ENCODE measurements at places on chromosomes 7 and 10. TPM values are rescaled to one million over a fixed set of nuclear protein-coding genes. Genes with fewer than 3 reads are reported as not detected.

CDH23 gene
- 19.0 TPM for total RNA-seq

DNA sequence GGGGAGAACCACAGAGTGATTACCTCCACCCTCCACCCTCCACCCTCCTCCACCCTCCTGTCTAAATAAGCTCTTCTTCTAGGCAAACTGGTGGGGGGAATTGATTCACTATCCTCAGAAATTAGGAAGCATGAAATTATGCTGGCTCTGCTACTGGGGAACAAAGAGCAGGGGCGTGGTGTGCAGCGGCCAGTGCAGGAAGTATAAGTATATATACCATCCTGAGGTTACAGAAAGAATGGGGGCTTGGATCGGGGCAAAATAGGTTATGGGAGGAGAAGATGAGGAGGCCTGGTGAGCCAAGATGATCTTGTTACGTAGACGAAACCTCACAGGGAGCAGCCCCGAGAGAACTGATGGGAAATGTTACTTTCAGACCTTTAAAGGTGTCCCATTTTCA is 49.1 kb downstream of the SYPL1 start:
- DNase-seq = no peak

TCF7L2 gene
- 38.9 TPM for total RNA-seq

AGBL3 gene
- 1.3 TPM for total RNA-seq

GRCh38 chr10:76068856-76069255 is 637.4 kb downstream of the LRMDA start:
- no peak for DNase-seq

NEBL gene
- 60.2 TPM for total RNA-seq

IFIT1B gene
- not detected for total RNA-seq

DNA sequence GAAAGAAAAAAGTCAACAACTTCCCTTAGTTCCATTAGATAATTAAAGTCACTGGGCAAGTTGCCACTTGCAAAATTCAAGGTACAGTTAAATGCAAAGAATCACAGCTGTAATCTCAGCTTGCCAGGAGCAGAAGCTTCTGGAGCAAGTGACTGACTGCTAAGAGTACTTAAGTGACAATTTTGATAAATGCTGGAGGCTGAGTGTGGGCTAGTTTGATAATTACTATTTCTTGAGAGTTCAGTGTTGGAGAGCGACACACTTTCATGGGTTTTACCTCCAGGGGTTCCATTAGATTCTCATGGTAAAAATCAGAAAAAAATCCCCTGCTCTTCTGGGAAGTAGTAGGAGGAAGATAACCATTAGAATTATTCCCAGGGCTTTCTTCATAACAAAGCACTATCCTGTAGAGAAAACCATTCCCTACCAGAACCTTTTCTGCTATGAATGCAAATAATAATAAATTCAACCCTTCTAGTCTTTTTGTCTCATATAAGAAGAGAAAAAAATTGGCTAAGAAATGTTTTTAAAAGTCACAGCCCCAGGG is 486.3 kb downstream of the POM121L12 start:
- no peak for DNase-seq

GRCh38 chr10:67262675-67263074 is 336.8 kb downstream of the LRRTM3 start:
- DNase-seq = no peak

DNA sequence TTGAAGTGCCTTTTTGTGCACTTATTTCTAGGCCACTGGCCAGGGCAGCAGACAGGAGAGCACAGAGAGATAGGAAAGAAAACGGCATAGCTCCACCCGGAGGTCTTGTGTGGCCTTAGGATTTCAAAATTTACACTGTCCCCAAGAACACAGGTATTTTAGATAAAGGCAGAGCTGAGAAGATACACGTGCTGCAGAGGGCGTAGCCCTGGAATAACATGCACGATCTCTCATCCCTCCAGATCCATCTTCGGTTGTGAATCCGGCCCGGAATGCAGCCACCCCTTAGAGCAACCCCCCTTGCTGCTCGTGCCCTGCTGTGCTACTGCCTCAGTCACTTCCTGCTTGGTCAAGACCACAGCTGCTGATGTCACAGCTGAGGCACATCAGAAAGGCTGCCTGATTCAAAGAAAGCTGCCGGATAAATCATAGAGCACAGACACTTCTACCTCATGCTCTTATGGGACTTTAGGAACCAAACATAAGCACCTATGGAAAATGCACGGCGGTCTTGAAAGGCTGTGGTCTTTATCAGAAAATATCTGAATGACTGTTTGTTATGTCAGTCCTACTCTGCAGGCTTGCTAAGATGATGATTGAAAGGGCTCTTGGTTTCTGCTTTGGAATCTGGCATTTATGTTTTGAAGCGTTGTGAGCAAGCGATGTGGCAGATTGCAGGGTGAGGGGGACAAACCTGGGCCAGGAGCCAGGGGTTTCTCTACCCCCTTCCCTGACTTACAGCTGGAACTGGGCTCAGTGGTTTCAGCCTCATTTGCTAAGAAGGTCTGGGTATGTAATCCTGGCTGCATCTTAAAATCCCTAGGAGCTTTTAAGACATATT is 152.0 kb downstream of the SVIL start:
- no peak for DNase-seq

GRCh38 chr7:151674161-151674920 is 154.6 kb upstream of the RHEB start:
- DNase-seq = no peak

URGCP gene
- 29.7 TPM for total RNA-seq

DNA sequence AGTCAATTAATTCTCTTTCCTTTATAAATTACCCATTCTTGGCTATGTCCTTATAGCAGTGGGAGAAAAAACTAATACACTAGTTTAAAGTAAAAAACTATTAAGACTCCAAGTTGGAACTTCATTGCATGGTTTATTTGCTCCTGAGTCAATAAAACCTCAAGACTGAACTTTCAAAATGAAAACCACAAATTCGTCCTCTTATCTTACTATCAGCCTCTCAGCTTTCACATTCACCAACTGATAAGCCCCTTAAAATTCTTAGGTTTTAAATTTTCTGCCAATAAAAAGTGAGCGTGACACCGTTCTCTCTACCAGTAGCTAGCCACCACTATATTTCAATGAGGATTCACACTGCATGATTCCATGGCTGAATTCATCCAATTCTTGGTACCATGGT is 346.4 kb upstream of the NPSR1 start:
- DNase-seq = no peak

DNA sequence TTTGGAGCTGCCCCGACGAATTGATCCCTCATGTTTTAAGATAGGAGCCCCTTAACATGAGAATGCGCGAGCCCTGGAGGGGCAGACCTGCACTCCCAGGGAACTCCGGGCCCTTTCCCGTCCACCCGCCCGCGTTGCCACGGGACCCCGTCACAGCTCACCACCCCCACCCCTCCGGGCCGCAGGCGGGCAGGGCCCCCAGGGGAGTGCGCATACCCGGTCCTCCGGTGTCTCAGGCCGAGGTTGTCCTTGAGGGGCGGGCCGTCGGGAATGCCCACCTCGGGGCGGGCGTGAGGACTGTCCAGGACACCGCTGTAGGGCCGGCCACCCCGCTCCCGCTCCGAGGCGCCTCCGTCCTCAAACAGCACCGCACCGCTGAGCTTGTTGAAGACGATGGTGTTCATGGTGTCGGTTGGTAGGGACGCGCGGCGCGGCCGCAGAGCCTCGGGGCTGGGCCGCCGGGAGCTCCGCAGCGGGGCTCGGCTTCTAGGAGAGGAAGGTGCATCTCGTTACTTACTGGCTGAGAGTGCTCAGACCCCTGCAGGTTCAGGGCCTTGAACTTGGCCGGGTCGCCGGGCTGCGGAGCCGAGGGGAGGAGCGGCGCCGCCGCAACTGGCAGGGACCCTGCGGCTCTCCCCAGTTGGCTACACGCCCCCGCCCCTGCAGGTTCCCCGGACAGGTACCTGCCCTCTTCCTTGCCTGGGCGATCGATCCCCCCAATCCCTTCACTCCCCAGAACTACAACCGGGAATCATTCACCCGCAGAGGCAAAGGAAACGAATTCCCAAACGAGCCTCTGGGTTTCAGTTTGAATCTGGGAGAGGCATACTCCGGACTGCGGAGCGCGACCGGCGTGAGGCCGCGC is 2.4 kb downstream of the MKX start:
- no peak for DNase-seq

DNA sequence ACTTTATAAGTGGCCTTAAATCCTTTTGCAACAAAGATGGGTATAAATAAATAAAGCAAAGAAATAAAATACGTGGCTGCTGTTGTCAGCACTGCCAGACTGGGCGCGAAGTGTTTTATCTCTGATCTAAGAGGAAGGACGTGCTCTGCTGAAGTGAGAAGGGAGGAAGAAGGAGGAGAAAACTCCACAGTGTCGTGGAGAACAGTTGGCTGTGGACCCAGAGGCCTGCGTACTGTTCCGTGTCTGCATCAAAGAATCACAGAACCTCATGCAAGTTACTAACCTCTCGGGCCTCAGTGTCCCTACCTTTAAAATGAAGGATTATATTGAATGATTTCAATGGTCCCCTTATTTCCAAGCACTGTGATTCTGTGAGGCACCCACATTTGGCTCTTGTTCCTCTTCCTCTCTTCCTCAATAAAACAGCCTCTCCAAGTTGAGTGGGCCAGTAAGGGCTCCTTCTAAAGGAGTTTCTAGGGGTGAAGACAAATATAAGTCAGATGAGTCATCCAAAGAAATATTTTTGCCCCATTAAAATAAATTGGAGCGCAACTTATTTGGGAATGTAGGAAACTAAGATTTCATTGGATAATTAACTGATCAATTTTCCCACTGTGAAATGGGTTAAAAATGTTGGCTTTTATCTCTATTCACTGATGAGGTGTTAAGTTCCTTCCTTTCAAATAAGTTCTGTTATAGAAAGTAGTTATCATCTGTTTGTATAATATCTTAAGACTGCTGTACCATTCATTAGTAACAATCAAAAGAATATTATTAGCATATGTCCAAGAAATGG is 126.9 kb upstream of the EFCAB10 start:
- DNase-seq = no peak

DNA sequence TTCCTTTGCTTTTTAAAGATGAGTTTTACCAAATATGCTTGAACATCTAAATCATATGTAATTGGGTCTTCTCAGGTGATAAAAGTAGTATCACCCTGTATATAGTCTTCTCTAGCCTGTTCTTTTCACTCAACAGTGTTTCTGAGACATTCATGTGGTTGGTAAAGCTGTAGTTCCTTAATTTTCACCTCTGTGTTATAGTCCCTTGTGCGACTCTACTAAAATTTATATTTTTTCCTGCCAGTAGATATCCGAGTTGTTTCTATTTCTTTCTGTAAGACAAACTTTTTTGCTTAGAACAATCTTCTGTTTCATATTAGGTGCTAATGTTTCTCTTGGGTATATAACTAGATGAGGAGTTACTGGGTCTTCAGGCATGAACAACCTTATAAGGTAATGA is 35.6 kb downstream of the SYPL1 start:
- DNase-seq = no peak

GRCh38 chr7:5448378-5449037 is 24.9 kb upstream of the TNRC18 start:
- no peak for DNase-seq

- DNase-seq = no peak
These were observed 2.6 kb upstream of the VIPR2 start for GRCh38 chr7:159147246-159147645.

- DNase-seq = no peak
These were observed 23.2 kb downstream of the CFAP58 start for GRCh38 chr10:104376784-104377300.

DNA sequence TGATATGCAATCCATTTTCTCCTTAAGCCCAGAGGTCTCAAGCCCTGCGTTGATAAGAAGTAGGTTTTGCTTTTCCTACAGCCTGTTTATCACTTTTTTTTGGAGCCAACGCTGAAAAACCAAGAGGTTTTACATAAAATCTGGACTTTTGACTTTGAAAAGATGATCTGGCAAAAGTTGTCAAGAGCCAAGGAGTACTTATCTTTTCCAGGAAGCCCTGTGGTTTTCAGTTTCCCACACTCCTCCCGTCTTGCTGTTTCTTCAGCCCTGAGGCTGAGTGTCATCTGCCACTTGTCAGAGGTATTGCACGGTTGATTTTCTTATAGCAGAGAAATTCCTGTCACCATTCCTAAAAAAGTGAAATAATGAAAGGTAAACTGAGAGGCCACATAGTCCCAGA is 108.7 kb downstream of the TYW1 start:
- no peak for DNase-seq

- no peak for DNase-seq
These were observed 77.0 kb upstream of the GSDME start for GRCh38 chr7:24834128-24834798.

ATOH7 gene
- total RNA-seq = not detected

DNA sequence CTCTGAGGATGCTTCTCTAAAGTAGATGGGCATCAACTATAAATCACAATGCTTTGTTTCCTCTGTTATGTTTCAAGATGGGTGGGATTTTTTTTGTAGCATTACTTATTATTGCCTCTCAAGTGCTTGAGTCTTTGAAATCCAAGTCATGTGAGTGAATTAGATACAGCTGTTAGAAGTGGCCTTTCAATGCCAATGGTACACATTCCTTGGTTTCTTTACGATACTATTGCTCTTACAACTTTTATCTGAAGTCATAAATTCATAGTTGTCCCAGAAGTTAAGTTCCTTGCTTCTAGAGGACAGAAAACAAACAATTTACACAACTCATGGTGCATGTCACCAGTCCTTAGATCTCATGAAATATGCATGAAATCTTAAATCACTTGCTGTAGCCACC is 15.5 kb downstream of the CFTR start:
- DNase-seq = no peak

DNA sequence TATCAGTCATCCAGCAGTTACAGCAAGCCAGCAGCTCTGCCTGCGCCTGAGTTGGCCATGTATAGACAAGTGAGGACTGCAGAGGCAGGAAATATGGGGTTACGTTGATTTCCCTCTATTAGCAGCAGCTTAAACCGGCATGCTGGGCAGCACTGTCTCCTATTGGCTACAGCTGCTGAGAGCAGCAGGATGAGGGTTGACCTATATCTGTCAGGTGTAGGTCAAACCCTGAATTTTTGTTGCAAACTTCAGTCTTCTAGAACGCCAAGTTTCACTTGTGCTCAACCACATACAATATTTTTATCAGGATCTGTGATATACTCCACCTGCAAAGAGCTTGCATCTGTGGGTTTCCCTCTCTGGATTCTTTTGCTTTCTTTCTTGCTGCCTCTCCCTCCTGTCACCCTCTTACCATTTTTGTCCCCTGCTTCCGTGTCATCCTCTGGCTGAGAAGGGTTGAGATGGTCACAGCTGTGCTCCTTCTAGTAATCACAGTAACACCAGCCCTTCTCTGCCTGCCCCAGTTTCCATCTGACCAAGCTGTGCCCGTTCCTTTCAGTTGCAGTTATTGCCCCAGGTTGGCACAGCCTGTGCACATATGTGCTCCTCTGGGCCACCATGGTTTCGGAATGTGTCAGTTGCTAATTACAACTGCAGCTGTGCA is 23.8 kb upstream of the GLCCI1 start:
- no peak for DNase-seq

MYO3A gene
- 0.39 TPM for total RNA-seq

DNA sequence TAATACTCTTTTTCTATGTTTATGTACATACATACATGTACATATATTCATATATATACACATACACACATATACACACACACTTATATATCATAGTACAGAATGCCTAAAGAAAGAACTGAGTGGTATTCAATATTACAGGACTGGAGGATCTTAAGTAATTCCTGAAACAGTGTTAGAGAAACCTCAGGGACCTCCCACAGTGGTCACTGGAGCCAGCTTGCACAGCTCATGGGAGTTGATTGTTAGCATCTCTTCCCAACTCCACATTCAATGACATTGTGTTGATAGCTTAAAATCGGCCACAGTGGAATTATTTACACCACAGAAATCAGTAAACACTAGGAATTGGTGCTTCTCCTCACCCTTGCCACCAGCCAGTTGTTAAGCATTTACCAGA is 6.0 kb downstream of the LRRC17 start:
- no peak for DNase-seq

- no peak for DNase-seq
These were observed 421.7 kb downstream of the ADRA2A start for GRCh38 chr10:111498560-111498959.
